ENCODE measurements at places on chromosomes 2 and 18.

DNA sequence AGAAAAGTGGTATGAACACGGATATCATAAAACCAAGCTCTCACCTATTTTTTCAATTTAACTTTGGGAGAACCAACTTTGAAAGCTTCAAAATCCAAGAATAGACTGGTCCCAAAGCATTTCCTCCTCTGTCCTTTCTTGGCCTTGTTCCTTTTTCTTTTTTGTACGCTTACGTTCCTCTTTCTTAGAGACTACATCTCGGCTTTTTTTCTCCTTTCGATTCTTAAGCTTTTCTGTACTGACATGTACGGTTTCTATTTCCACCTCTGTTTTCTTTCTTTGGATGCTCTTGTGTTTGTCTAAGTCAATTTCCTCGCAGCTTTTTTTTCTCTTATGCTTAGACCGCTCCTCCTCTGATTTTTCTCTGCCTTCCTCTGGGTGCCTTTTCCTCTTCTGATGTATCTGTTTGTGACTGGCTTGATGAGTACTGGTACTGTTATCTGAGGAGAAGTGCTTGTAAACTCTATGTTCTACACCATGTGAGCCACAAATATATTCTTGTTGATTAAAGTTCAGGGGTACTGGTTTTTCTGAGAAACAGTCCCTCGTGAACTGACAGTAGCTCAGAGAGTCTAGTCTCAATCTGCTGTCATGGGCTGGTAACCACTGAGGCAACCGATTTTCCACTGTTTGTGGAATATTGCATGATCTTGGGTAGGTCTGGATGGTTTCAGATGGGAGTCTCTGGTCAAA, 11.5 kb upstream of the RNU2-63P start:
- no peak for DNase-seq

DNA sequence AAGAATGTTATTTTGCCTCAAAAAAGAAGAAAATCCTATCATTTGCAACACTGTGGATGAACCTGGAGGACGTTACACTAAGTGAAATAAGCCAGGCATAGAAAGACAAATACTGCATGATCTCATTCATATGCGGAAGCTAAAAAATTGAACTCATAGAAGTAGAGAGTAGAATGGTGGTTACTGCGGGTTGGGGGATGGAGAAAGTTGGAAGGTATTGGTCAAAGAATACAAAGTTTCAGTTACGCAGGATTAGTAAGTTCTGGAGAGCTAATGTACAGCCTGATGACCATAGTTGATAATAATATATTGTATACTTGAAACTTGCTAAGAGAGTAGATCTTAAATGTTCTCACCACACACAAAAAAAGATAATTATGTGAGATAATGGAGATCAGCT, 5.0 kb upstream of the GALNT5 start:
- no peak for DNase-seq

DNA sequence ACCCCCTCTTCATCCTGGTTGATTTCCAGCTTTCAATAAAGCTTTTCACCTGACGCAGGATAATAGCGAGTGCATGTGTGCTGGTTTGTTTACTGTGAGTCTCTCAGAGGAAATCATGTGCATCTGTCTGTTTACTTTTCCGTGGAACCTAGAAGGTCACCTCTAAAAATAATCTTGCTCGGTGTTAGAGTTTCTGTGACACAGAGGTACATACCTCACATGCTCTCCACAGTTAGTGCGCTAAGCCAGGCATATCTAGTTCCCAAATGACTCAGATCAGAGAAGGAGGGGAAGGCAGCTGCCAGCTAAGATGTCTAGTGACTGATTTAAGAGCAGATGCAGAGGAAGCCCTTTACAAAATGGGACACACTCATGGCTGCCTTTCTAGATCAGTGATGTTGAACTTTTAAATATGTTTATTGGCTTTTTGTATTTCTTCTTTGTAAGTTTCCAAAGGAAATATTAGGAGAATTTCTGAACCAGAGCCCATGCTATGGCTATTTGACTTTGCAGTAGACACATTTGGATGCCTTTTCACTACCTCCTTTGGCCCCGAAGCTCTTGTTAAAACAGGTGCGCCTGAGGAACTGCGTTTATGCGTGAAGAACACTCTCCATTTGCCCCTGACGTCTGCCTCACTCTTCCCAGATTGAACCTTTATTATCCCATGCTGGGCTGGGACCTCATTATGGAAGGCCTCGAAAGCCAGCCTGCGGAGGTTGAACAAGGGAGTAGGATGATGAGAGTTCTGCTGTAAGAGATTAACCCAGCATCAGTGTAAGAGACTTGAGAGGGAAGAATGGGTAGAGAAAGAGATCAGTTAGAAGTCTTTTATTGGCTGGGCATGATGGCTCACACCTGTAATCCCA, 145.6 kb downstream of the FAM161A start:
- no peak for DNase-seq

DNA sequence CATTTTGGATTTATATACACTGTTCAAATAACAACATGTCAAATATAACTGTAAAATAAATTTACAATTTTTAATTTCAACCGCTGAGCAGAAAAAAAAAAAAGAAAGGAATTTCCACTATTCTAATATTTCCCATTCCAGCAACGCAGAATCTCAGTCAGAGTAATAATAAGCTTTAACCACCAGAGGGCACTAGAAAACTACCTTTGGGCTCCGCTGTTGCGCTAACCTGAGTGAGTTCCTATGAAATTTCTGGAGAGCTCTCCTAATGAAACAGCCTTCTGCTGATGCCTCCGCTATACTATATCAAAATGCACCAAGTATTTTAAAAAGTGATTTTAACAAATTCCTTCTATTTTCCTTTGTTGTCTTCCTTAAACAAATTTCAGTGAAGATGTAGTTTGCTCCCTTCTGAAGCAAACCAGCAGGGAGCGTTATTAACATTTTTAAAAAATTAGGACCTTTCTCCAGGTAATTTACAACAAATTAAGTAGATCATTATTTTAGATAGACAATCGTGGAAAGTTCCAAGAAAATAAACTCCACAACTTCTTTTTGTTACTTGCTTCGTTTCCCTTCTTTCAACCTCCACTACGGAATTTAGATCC, 23.0 kb downstream of the ERMN start:
- DNase-seq: no peak

GRCh38 chr2:169716238-169716886, 17.3 kb upstream of the KLHL23 start:
- DNase-seq: no peak
